ENCODE measurements at places on chromosomes 5 and 9.
A peak's percentile ranks its signal among the peaks of the same experiment; 100 is the strongest.

- no peak for DNase-seq
These were observed 86.9 kb upstream of the ERCC6L2 start for GRCh38 chr9:95788521-95788991.

DNA sequence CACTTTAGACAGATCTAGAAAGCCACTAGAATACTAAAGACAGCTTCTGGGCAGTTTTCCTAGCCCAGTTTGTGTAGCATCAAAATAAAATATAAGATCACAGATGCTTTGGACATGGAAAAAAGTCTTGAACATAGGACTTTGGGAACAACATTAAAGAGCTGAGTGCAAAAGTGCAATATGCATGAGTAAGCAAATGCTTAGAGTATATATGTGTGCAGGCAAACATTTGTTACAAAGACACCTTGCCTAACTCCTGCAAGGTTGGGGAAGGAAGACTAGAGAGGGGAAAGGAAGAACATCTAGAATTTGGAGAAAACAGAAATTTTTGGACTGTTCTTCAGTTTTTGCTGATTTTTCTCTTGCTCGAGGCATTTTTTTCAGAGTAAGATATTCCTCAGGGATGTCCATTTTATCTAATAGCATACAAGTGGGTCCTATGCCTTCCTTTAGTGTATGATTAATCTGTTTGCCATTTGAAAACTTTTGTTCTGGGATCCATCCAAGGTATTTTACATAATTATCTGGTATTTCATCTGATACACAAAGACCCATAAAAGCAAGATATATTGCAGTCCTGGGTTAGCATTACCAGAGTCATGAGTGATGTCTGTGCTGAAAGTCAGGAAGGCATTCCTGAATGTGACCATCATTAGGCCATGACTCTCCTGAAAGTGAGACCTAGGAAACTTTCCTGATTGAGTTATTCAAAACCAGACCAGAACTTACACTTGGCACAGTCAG is 142.0 kb upstream of the RGMB start:
- peak; percentile 54 for DNase-seq

GRCh38 chr9:105050296-105050695 is 122.3 kb upstream of the ABCA1 start:
- no peak for DNase-seq

DNA sequence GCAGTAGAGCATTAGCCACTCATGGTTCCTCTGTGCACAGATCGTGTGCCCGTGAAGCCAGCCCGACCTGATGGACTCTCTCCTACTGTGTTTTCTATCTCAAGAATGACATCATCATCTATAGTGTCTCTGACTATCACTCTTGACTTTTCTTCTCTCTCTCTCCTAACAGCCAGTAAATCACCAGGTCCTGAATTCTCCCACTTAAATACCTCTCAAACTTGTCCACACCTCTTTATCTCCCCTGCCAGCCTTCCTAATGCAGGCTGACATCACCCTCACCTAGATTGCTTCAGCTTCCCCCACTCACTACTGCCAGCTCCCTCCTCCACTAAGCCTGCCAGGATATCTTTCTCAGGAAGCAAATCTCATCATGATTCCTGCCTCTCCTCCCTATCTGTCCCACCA is 90.6 kb upstream of the MIER3 start:
- DNase-seq: no peak

- no peak for DNase-seq
These were observed 97.6 kb upstream of the LHFPL2 start for GRCh38 chr5:78746021-78746770.

DNA sequence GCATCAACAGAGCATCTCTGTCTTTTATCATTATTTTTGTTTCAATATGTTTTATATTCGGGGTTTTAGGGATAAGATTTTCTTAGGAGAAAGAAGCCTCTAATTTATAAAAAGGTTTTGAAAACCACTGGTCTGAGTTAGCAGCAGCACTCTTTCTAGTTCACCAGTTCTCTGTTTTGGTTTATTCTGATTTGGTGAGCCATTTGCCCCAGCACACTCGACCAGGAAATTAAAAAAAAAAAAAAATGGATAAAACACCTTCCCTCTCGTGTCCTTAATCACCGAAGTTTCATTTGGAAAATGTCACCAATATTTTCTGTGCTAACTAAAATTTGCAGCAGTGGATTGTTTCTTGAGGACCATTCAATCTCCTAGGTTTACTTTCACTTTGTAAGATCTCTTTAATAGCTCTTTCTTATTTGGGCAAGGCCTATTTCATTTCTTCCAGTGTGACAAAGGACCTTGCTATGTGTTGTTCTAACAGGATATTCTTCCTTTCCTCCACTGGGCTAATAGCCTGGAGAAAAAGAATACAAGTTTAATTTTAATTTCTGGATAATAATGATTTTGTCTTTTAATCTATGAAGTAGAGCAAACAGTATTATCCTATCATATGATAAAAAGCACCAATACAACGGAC is 57.8 kb upstream of the ANXA1 start:
- DNase-seq: peak; percentile 23

GRCh38 chr5:155276231-155276630 is 262.7 kb downstream of the KIF4B start:
- DNase-seq: peak; percentile 9

DNA sequence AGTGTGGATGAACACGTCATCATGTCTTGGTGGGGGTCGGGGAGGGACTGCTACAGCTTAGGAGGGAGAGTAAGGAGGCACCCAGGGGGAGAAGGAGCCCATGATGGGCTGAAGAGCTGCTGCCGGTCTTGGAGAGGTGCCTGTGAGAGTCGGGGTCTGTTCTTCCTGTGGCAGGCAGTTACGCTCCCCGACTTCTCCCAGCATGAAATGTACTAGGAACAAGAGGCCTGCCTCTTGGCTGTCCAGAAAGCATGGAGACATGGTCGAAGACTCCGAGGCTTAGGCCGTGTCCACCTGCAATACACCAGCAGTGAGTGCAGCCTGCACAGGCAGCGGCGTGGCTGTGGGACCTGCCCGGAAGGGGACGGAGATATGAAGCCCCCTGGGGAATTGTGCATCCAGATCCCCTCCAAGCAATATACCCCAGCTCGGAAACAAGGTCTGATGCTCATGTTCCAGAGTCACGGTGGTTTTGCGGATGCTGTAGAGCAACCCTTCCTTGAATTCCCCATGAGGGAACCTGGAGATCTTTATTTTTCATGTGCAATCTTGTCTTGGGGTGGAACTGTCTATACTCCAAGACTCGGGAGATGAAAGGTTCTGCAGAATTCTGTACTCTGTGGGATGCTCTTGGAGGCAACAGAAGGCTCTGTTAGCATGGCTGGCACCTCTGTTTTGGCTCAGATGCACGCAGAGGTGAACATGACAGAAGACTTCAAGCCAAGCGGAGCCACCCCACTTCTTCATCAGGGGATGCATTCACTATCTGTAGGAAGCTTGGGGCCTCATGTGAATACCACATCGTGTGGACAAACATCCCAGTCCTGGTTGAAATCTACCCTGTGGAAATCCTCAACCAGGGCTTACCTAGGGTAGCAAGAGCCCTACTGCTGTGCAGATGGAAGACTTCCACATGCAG is 374.9 kb upstream of the IRX4 start:
- DNase-seq: no peak

DNA sequence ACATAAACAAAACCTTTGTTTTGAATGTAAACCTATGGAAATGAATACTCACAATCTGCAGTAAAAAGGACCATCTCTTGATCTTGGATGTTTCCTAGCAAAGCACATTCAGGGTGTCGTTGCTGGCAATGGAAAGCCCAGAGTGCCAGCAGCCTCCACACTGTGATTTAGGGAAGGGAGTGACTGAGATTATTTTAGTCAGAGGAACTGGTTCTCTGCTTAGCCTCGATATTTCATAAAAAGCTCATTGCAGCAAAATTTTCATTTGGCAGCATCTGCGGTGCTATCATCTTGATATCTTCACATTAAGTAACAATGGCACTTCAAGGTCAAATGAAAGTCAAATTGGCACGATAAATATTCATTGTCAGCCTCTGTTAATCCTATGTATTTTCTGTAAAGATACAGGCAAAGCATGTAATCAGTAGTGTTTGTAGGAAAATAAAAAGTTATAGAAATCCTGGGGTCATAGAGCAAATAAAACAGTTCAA is 116.0 kb downstream of the MACIR start:
- DNase-seq: no peak

- DNase-seq: peak; percentile 43
These were observed 11.7 kb downstream of the NIPAL4 start for GRCh38 chr5:157471709-157472108.

GRCh38 chr5:109347252-109347888 is 62.4 kb downstream of the PJA2 start:
- DNase-seq: no peak

- DNase-seq: no peak
These were observed 107.8 kb downstream of the PSD2 start for GRCh38 chr5:139903450-139903794.

DNA sequence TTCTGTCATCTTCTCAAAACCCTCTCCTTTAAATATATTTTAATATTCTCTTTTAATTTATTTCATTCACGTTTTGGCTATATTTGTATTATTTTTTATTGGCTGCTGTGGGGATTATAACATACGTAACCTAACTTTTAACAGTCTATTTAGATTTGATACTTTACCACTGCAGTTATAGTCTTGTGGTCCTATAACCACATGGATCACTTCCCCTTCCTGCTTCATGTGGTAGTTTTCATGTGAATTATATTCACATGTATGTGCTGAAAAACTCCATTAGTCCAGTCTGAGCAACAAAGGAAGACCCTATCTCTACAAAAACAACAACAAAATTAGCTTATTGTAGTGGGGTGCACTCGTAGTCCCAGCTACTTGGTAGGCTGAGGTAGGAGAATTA is 34.3 kb downstream of the CENPP start:
- DNase-seq: no peak

- no peak for DNase-seq
These were observed 261.8 kb upstream of the TNC start for GRCh38 chr9:115379719-115380118.

- no peak for DNase-seq
These were observed 19.0 kb downstream of the CXXC5 start for GRCh38 chr5:139667001-139667729.

GRCh38 chr9:96031366-96031824 is 155.9 kb downstream of the ERCC6L2 start:
- DNase-seq: peak; percentile 40

DNA sequence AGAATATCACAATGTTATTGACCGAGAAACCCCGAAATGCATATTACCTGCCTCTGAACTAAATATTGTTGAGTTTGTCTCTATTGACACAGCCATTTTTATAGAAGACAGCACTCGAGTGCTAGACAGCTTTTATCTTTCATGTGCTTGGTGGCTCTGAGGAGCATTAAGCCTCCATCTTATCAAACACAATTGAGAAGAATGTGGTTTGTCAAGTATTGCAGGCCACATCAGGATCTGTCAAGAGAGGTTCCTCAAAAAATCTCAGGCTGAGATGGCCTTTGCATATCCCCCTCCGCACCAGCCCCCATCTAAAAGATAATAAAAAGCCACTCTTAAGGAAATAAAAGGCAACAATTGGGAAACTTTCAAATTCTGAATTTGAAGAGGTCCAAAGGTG is 284.8 kb downstream of the DENND1A start:
- no peak for DNase-seq

DNA sequence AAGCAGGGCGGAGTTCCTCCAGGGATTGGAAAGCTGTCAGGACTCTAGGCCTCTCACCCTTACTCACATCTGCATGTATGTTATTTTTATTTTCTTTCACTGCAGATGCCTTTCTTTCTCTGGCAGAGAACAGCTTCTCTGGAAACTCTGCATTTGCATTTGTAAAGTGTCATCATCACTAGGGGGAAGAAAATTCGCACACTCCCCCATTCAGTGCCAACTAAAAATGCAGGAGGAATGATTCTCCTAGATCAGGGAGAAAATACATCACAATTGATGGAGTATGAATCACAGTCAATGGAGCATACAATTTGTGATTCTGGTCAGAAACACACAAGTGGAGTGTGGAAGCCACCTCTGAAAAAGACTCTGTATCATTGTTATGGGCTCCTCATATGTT is 351.4 kb upstream of the FTMT start:
- no peak for DNase-seq

GRCh38 chr5:126982926-126983873 is 47.2 kb downstream of the MARCHF3 start:
- no peak for DNase-seq

DNA sequence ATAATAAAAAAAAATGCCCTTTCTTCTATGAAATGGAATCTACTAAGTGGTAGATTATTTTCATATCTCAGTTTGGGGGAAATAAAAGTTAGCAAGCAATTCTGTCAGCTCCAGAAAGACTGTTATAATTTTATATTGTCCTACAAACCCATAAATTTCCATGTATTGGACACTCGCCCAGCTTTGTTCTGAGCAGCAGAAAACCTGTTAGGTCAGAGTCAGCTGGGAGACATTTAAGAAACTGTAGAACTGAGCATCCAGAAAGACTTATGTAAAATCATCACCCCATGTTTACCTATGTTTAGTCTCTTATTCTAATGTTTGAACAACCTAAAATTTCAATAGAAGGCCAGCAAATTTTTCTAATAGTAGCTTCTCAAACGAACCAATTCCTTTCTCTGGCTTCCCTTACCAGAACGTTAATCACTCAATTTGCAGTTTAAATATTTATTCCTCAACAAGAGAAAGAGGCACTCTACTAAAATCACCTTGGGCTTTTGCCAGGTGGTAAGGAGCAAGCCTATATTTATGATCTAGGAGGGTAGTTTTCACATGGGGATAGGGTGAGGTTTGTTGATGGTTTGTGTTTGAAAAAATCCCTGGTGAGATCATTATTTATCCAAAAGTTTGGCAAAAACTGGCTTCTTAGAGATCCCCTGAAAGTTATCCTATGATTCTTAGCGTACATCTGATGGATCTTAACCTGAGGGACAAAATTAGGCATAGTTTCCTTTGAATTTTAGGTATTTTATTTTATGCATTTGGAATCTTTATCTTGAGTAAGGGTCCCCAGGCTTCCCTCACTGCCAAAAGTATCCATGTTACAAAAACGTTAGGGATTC is 34.4 kb downstream of the MACROH2A1 start:
- no peak for DNase-seq

- no peak for DNase-seq
These were observed 12.6 kb downstream of the DNM1 start for GRCh38 chr9:128215491-128216409.

GRCh38 chr5:167573370-167574127 is 717.9 kb upstream of the WWC1 start:
- peak; percentile 47 for DNase-seq

- no peak for DNase-seq
These were observed 1.7 kb downstream of the POLR3G start for GRCh38 chr5:90476391-90476790.

GRCh38 chr5:17096952-17097695 is 120.3 kb upstream of the BASP1 start:
- peak; percentile 70 for DNase-seq

DNA sequence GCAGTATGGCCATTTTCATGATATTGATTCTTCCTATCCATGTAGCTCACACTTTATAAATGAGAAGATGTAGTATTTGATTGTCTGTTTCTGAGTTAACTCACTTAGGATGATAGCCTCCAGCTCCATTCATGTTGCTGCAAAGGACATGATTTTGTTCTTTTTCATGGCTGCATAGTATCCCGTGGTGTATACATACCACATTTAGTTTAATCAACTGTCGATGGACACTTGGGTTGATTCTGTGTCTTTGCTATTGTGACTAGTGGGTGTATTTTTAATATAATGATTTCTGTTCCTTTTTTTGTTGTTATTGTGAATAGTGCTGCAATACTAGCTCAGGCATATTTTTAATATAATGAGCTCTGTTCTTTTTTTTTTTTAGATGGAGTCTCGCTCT is 560.3 kb upstream of the ZNF608 start:
- no peak for DNase-seq

GRCh38 chr5:91229031-91229727 is 153.9 kb downstream of the ARRDC3 start:
- peak; percentile 92 for DNase-seq

- peak; percentile 34 for DNase-seq
These were observed 52.4 kb upstream of the PWWP2A start for GRCh38 chr5:160171666-160172065.

All from bronchial epithelial cell (primary cell).